Heart left ventricle (tissue), 16 donors: ENCODE measurements at places on chromosomes 3 and 15. TPM values are rescaled to one million over a fixed set of nuclear protein-coding genes. Genes with fewer than 3 reads are reported as not detected.

Gene CD200
- total RNA-seq = 0.64 TPM

DNA sequence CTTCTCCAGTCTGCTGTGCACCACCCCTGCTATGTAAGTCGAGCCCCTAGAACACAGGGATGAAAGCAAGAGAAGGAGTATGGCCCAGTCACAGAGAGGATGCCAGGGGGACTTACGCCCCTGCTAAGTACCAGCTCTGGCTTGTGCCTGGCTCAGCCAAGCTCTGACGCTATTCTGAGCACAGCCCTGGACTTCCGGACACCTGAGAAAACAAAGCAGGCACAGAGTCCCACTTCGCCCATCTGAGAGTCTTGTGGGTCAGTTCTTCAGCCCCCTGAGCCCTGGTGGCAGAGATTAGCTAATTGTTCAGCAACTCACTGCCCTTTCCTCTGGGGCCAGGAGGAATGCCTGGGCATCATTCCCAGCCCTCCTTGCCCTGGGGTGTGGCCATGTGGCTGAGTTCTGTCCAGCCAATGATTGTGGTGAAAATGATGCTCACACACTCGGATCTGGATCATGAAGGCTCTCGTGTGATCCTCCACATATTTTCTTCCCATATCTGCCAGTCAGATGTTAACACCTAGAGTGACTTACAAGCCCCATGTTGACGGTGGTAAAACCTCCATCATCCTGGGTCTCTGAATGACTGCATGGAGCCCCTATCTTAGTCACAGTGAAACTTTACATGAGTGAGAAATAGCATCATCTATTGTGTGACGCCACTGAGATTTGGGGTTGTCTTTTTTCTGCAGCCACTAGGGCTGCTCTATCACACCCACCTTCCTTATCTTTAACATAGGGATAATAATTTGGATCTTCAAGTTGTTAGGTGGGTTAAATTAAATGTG lies 105.7 kb downstream of the TPRA1 start:
- no peak for DNase-seq
- H3K4me1 ChIP-seq = no peaks in the 10 kb centered on the region
- no peak overlapping the region for H3K4me3 ChIP-seq
- no peaks in the 10 kb centered on the region for H3K27me3 ChIP-seq
- H3K36me3 ChIP-seq = no peaks in the 10 kb centered on the region

DNA sequence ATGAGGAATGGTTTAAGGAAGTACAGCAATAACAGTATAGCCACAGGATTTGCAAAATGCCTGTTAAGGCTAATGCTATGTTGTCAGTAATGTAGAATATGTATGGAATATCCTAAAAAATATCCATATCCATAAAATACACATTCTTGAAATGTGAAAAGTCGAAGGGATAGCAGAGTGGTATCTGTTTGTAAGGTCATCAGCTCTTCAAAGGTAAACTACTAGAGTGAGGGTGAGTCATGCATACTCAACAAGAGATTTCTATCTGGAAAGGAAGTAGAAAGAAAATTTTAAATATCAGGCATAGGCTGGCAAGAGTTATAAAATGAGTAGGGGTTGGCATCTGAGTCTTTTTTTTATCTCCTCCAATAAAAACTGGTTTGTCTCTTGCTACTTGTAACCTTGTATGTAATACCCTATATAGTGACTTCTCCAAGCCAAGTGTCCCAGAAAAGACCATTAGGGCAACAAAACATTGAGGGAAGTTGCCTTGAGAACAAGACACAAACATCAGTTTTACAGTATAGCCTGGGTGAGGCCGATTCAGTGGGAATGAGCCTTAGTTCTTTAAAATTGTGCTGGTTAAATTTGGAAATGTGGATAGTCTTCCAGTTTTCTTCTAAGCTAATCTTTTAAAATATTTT lies 103.1 kb downstream of the SPATA16 start:
- DNase-seq = no peak
- no peaks in the 10 kb centered on the region for H3K27me3 ChIP-seq
- no peaks in the 10 kb centered on the region for H3K36me3 ChIP-seq
- no peak overlapping the region for H3K4me3 ChIP-seq

- no peak overlapping the region for H3K4me3 ChIP-seq
- peaks cover 7% of the 10 kb centered on the region for H3K4me1 ChIP-seq
- H3K27ac ChIP-seq = no peak overlapping the region
These were observed 309.7 kb downstream of the LSAMP start for GRCh38 chr3:116135457-116136085.

DNA sequence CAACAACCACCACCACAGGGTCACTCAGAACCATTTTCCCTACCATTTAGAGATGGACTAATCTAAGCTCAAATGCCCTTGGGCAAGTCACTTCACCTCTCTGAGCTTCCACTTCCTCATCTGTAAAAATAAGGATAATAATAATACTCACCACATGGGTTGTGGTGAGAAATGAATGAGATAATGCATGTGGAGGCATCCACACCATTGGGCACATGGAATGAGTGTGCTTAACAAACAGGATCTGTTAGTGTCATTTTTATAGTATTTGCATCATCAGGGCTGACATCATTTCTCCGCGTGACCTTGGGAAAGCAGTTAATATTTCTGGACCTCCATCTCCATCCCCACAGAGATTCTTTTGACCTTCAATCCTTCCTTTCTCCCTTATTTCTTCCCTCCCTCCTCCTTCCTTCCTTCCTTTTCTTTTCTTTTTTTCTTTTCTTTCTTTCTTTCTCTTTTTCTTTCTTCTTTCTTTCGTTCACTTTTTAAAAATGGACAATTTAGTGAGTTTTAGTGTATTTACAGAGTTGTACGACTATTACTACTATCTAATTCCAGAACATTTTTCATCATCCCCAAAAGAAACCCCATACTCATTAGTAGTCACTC lies 7.7 kb upstream of the RFT1 start:
- no peaks in the 10 kb centered on the region for H3K4me1 ChIP-seq
- H3K27me3 ChIP-seq = no peaks in the 10 kb centered on the region
- no peak overlapping the region for H3K27ac ChIP-seq

Gene STX19
- total RNA-seq = not detected

Gene ITGA11
- total RNA-seq = 7.8 TPM

Gene FAM219B
- 99.1 TPM for total RNA-seq

DNA sequence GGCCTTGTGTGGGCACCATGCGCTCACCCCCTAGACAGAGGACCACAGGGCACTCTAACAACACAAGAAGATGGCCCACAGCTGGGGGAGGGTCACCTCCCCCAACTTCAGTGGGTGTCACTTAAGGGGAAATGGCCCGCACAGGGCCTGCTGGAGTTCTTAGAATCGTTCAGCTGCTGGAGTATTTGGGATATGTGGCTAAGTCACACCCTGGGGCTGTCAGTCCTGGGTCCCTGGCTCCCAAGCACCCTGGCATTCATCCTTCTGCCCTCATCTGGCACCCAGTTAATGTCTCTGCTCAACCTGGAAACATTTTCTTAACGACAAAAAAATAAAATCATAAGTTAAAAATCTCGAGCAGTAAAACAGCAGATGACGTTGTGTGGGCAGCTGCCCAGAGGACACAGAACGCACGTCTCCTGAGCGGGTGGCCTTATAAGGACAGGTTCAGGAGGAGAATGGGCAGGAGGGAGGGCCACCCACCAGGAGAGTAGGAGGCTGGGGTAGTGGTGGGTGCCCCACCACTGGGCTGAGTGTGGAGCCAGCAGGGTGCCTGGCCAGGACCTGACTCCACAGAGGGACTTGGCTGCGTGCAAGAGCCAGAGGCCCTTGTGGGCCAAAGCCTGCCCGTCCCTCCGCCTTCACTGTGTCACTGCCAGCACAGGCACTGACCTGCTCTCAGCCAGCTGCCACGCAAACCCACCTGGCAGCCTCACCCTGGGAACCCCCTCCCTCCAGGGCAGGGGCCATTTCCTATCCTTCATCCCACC lies 11.5 kb downstream of the KBTBD13 start:
- H3K36me3 ChIP-seq = no peaks in the 10 kb centered on the region
- no peak overlapping the region for H3K4me3 ChIP-seq
- DNase-seq = peak; percentile 63
- peak overlapping the region; percentile 87 for H3K27ac ChIP-seq

Gene TAGLN3
- total RNA-seq = not detected

- no peaks in the 10 kb centered on the region for H3K27me3 ChIP-seq
- H3K4me3 ChIP-seq = no peak overlapping the region
- no peaks in the 10 kb centered on the region for H3K4me1 ChIP-seq
- DNase-seq = no peak
- no peak overlapping the region for H3K27ac ChIP-seq
These were observed 36.0 kb downstream of the GNB5 start for GRCh38 chr15:52154896-52155865.

DNA sequence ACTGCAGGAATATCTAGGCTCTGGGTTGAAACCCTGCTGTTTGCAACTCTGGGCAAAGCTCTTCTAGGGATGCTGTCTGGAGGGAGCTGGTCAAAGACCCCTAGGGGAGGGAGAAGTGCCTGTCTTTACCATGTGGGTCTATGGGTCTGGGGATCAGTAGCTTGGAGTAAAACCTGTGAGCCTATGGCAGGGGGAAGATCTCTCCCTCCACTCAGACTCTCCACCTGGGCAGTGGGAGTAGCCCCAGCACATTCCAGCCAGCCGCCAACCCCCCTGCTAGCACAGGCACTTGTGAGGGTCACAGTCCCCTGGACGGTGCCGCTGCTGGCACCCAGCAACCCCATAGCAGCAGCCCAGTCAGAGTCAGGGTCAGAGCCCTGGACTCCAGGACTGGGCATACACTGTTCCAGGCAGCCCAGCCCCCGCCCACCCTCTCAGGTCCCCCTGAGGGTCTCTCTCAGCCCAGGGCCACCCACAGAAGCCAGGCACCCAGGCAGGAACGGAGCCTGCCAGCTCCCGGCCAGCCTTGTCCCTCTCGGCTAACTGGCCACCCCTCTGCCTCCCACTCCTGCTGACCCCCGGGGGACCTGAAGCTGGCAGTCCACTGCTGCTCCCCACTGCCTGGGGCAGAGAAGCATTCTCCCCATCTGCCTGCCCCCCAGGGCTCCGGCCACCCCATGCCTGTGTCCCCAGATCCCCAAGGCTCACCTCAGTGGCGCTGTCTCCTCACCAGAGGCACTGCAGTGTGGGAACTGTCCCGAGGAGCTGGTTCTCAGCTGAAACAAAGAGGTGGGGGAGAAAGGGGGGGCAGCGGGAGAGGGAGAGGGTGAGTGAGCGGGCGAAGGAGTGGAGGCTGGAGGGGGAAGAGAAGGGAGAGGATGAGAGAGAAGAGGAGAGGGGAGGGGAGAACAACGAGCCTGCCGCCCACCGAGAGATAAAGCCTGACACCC lies 10.8 kb downstream of the GLYCTK start:
- no peak overlapping the region for H3K4me3 ChIP-seq
- H3K27me3 ChIP-seq = no peaks in the 10 kb centered on the region
- H3K36me3 ChIP-seq = no peaks in the 10 kb centered on the region

DNA sequence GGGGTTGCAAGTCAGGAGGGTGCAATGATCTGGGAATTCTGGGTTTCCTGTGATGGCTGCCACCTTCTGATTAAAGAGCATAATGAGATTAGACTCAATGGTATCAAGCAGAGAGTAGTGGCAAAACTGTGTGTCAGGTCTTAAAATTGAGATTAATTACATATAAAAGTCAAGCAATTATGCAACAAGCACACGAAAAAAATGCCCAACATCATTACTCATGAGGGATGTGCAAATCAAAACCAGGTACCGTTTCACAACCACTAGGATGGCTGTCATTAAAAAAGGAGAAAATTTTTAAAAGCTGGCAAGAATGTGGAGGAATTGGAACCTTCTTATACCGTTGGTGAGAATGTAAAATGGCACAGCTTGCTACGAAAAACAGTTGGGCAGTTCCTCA lies 205.0 kb downstream of the OSBPL10 start:
- H3K4me3 ChIP-seq = no peak overlapping the region
- H3K27ac ChIP-seq = no peak overlapping the region
- no peaks in the 10 kb centered on the region for H3K27me3 ChIP-seq

GRCh38 chr15:74504418-74504817 lies 36.6 kb upstream of the ARID3B start:
- no peaks in the 10 kb centered on the region for H3K4me1 ChIP-seq
- no peak overlapping the region for H3K4me3 ChIP-seq
- H3K27me3 ChIP-seq = no peaks in the 10 kb centered on the region
- H3K27ac ChIP-seq = no peak overlapping the region
- peaks cover 5% of the 10 kb centered on the region for H3K36me3 ChIP-seq
- no peak for DNase-seq

Gene MOBP
- total RNA-seq = 0.17 TPM

Gene ACTRT3
- 0.67 TPM for total RNA-seq

DNA sequence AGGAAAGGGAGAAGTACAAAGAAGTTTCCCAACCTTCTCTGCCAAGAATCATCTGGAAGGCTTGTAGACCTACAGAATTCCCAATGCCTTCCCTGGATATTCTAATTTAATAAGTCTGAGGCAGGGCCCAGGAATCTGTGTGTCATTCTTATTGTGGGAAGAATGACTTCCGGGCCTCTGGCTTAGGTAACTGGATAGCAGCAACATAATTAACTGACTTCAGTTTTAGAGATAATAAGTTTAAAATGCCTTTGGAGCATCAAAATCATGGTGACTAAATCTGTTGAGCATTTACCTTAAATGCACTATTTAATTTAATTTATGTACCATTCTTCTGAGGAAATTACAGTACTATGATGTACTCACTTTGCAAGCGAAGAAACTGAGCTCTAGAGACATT lies 44.3 kb upstream of the TM4SF1 start:
- no peak overlapping the region for H3K4me3 ChIP-seq
- no peak for DNase-seq

GRCh38 chr15:78345396-78346125 lies 5.4 kb downstream of the CRABP1 start:
- no peak overlapping the region for H3K27ac ChIP-seq
- H3K27me3 ChIP-seq = peaks cover 30% of the 10 kb centered on the region
- H3K4me1 ChIP-seq = peaks cover 11% of the 10 kb centered on the region

Gene GPR62
- total RNA-seq = 0.13 TPM

- H3K4me1 ChIP-seq = peaks cover 29% of the 10 kb centered on the region
- H3K27ac ChIP-seq = peak overlapping the region; percentile 96
- H3K36me3 ChIP-seq = no peaks in the 10 kb centered on the region
- peak overlapping the region; percentile 90 for H3K4me3 ChIP-seq
- DNase-seq = no peak
These were observed 74.3 kb upstream of the VGLL4 start for GRCh38 chr3:11717768-11718636.

Gene ENTPD3
- total RNA-seq = 0.45 TPM

GRCh38 chr15:33344111-33344510 lies 33.3 kb downstream of the RYR3 start:
- H3K27me3 ChIP-seq = no peaks in the 10 kb centered on the region
- no peaks in the 10 kb centered on the region for H3K36me3 ChIP-seq
- no peak overlapping the region for H3K27ac ChIP-seq
- no peaks in the 10 kb centered on the region for H3K4me1 ChIP-seq
- DNase-seq = no peak
- no peak overlapping the region for H3K4me3 ChIP-seq

GRCh38 chr3:49170744-49171118 lies 667 bp upstream of the KLHDC8B start:
- no peaks in the 10 kb centered on the region for H3K27me3 ChIP-seq
- no peak for DNase-seq
- H3K4me1 ChIP-seq = peaks cover 54% of the 10 kb centered on the region
- H3K36me3 ChIP-seq = peaks cover 7% of the 10 kb centered on the region
- peak overlapping the region; percentile 92 for H3K4me3 ChIP-seq
- peak overlapping the region; percentile 99 for H3K27ac ChIP-seq

Gene GP9
- not detected for total RNA-seq

Gene ALDH1L1
- 27.0 TPM for total RNA-seq

- no peak overlapping the region for H3K4me3 ChIP-seq
- H3K4me1 ChIP-seq = no peaks in the 10 kb centered on the region
- no peak for DNase-seq
- no peaks in the 10 kb centered on the region for H3K36me3 ChIP-seq
- no peak overlapping the region for H3K27ac ChIP-seq
These were observed 39.3 kb downstream of the KLHL6 start for GRCh38 chr3:183515968-183516851.
